ENCODE measurements at places on chromosomes 11 and 22. TPM values are rescaled to one million over a fixed set of nuclear protein-coding genes. Genes with fewer than 3 reads are reported as not detected.
A peak's percentile ranks its signal among the peaks of the same experiment; 100 is the strongest.

Gene DRICH1
- 0.69 TPM for total RNA-seq

Gene TENM4
- total RNA-seq, result not detected

Gene OR5A1
- not detected for total RNA-seq

Gene ANGPTL5
- total RNA-seq, result not detected

Gene OR8B12
- not detected for total RNA-seq

Gene TMPRSS13
- total RNA-seq, result 2.7 TPM

Gene SLC5A1
- total RNA-seq, result not detected

Gene HEPHL1
- not detected for total RNA-seq

Gene BBOX1
- total RNA-seq, result not detected

Gene CCDC73
- not detected for total RNA-seq

- H3K4me1 ChIP-seq, result peaks cover 3% of the 10 kb centered on the region
- no peak overlapping the region for H3K27ac ChIP-seq
- peaks cover 7% of the 10 kb centered on the region for H3K36me3 ChIP-seq
Observed at GRCh38 chr22:23210428-23211170, 30.3 kb downstream of the BCR start.

- H3K36me3 ChIP-seq, result peaks cover 12% of the 10 kb centered on the region
- H3K4me1 ChIP-seq, result peaks cover 5% of the 10 kb centered on the region
- H3K27ac ChIP-seq, result no peak overlapping the region
- H3K4me3 ChIP-seq, result no peak overlapping the region
- DNase-seq, result no peak
- no peaks in the 10 kb centered on the region for H3K27me3 ChIP-seq
Observed at GRCh38 chr11:87219266-87219665, 181.5 kb downstream of the TMEM135 start.

GRCh38 chr11:103537904-103538502 lies 428.8 kb downstream of the DYNC2H1 start:
- no peaks in the 10 kb centered on the region for H3K4me1 ChIP-seq
- H3K27ac ChIP-seq, result no peak overlapping the region
- no peak overlapping the region for H3K4me3 ChIP-seq
- DNase-seq, result no peak
- peaks cover 3% of the 10 kb centered on the region for H3K27me3 ChIP-seq
- no peaks in the 10 kb centered on the region for H3K36me3 ChIP-seq

DNA sequence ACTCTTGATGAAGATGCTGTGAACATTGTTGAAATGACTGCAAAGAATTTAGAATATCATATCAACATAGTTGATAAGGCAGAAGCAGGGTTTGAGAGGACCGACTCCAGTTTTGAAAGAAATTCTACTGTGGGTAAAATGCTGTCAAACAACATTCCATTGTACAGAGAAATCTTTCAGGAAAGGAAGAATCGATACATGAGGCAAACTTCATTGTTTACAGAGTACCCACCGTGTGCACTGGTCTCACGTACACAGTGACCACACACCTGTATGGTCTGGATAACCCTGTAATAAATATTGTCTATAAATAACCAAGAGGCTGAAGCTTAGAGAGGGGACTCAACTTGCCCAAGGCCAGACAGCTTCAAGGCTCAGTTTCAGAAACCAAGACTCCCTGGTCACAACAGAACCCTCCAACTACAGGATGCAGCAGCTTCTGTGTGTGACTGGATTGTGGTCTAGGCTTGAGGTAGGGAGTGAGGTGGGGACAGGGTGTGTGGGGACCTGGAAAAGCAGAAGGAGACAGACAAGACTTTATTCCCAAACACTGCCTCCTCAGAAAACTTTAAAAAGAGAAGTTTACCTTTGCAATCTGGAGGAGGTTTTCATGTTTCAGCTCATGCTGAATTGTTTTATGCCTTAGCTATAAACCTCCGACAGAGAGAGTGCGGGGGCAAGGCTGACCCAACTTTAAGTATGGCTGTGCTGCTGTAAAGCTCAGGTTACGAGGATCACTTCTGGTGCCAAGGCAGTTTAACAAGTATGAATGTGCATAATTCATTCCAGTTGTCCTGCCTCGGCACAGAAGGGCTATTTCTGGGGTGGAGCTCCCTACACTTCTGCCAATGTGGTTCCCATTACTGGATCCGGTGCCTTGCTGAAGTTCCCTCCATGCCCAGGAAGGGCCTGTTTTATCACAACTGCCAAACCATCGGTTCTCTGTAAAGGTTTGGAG lies 372.6 kb upstream of the NARS2 start:
- H3K27me3 ChIP-seq, result peaks cover 3% of the 10 kb centered on the region
- H3K4me3 ChIP-seq, result no peak overlapping the region
- no peaks in the 10 kb centered on the region for H3K4me1 ChIP-seq

GRCh38 chr22:19577422-19577966 lies 53.3 kb upstream of the CLDN5 start:
- DNase-seq, result no peak
- H3K36me3 ChIP-seq, result no peaks in the 10 kb centered on the region
- H3K27me3 ChIP-seq, result peaks cover 3% of the 10 kb centered on the region
- H3K27ac ChIP-seq, result peak overlapping the region; percentile 89
- peak overlapping the region; percentile 26 for H3K4me3 ChIP-seq

GRCh38 chr11:120952461-120953434 lies 71.2 kb upstream of the TBCEL start:
- peak overlapping the region; percentile 31 for H3K4me3 ChIP-seq
- H3K36me3 ChIP-seq, result peaks cover 2% of the 10 kb centered on the region
- H3K4me1 ChIP-seq, result peaks cover 12% of the 10 kb centered on the region
- DNase-seq, result peak; percentile 71
- no peak overlapping the region for H3K27ac ChIP-seq

DNA sequence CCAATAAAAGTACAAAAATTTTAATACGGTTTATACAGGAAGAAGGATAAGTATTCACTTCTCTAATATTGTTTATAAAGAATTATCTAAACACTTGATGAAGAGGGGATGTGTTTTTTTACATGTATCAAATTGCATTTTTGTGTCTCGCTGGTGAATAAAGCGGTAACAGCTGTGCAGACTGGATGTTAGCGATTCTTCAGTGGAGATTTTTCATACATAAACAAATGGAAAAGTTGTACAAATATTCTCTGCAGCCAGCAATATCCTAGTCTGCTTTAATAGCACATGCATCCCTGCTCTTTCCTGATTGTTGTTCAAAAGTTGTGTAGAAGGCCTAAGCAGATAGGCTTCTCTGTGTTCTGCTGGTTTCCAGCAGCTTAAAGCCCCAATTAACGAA lies 369.3 kb downstream of the SOX6 start:
- no peaks in the 10 kb centered on the region for H3K36me3 ChIP-seq
- no peak for DNase-seq
- H3K27me3 ChIP-seq, result no peaks in the 10 kb centered on the region

DNA sequence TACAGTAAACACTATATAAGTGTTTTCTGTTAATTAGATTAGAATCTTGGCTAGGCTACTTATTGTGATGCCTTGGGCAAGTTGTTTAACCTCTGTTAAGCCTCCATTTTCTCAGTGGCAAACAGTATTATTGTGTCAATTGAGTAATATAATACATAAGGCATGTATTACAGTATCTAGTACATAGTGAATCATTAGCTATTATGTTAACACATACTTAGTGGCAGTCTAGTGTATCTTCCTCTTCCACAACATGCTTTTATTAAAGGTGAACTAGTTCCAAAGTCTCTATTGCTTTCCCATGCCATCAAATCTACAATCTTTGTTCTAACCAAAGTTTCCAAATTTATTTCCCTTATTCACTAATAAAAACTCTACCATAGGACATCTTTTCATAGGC lies 200.9 kb downstream of the SOX6 start:
- H3K27me3 ChIP-seq, result no peaks in the 10 kb centered on the region
- H3K4me1 ChIP-seq, result no peaks in the 10 kb centered on the region
- H3K27ac ChIP-seq, result no peak overlapping the region
- no peak for DNase-seq

GRCh38 chr11:63564056-63564774 lies 1.0 kb upstream of the PLAAT2 start:
- no peaks in the 10 kb centered on the region for H3K36me3 ChIP-seq
- no peak for DNase-seq
- peaks cover 55% of the 10 kb centered on the region for H3K4me1 ChIP-seq
- peak overlapping the region; percentile 64 for H3K27ac ChIP-seq
- no peaks in the 10 kb centered on the region for H3K27me3 ChIP-seq
- H3K4me3 ChIP-seq, result peak overlapping the region; percentile 47

DNA sequence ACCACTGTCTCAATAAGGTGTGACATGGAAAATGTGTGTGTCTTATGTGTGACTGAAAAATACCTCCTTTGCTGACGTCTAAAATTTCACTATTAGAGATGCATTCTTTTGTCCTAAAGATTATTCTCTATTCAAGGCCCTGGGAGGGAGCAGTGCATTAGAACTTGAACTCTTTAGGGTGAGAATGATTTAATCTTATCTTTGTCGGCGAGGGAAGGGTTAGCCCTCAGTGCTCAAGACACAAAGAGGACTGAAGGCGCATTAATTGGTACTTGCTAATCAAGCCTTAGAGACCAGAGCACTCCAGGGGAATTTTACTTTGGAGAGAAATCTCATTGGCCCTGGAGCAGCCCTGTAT lies 29.8 kb upstream of the PLET1 start:
- peaks cover 26% of the 10 kb centered on the region for H3K4me1 ChIP-seq
- peaks cover 26% of the 10 kb centered on the region for H3K36me3 ChIP-seq
- peak overlapping the region; percentile 81 for H3K4me3 ChIP-seq
- H3K27me3 ChIP-seq, result no peaks in the 10 kb centered on the region

GRCh38 chr22:36548606-36549005 lies 19.6 kb upstream of the EIF3D start:
- DNase-seq, result no peak
- no peaks in the 10 kb centered on the region for H3K36me3 ChIP-seq
- H3K4me3 ChIP-seq, result no peak overlapping the region
- peaks cover 12% of the 10 kb centered on the region for H3K27me3 ChIP-seq

DNA sequence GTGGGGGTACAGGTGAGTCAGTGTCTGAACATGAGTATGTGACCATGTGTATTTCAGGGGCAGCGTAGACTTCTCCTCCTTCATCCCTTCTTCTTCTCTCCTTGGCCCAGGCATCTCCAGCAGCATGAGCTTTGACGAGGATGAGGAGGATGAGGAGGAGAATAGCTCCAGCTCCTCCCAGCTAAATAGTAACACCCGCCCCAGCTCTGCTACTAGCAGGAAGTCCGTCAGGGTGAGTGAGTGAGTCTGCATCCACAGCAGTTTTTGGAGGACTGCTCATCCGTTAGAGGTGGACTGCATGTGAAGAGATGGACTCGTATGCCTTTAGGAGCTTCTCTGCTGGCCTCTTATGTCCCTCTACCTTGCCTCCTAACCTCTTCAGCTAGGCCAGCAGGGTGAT lies 15.6 kb downstream of the TUB start:
- DNase-seq, result no peak
- no peak overlapping the region for H3K4me3 ChIP-seq
- H3K4me1 ChIP-seq, result no peaks in the 10 kb centered on the region
- no peak overlapping the region for H3K27ac ChIP-seq
